T-helper 9 cell (primary cell): ENCODE measurements at places on chromosomes 4 and X.
A peak's percentile ranks its signal among the peaks of the same experiment; 100 is the strongest.

DNA sequence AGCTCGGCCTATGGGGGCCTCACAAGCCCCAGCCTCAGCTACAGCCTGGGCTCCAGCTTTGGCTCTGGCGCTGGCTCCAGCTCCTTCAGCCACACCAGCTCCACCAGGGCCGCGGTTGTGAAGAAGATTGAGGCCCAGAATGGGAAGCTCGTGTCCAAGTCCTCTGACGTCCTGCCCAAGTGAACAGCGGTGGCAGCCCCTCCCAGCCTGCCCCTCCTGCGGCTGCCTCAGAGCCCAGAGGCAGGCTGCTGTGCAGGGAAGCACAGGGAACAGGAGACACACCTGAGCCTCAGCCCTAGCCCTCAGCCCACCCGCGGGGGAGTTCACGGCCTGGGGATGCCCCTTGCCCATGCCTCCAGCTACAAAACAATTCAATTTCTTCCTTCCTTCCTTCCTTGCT lies 75.7 kb upstream of the ZXDA start:
- DNase-seq = no peak

DNA sequence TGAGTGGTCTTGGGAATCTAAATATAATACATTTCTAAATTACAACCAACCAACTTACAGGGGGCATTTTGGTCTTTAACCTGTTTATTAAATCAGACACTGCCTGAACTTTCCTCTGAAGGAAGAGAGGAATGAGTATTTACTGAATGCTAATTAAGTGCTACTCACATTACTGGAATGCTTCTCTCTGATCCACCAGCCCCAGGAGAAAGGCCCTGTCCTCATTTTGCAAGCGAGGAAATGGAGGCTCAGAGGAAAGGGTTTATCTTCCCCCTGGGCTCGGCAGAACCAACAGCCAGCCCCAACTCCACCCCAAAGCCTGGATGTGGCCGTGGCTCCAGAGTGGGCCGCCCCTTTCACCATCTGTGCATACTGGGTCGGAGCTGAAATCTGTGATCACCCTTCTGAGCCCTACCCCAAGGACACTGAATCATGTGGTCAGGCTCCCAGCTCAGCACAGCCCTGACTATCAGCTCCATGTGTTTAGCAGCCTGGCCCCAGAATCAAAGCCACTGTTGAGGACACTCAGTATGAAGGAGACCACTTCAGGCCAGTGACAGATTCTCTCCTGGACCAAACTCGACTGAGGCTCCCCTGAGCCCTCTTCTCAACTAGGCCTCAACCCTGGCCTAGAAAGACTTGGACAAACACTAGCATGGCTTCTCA lies 56.7 kb upstream of the ENPP6 start:
- DNase-seq = no peak

DNA sequence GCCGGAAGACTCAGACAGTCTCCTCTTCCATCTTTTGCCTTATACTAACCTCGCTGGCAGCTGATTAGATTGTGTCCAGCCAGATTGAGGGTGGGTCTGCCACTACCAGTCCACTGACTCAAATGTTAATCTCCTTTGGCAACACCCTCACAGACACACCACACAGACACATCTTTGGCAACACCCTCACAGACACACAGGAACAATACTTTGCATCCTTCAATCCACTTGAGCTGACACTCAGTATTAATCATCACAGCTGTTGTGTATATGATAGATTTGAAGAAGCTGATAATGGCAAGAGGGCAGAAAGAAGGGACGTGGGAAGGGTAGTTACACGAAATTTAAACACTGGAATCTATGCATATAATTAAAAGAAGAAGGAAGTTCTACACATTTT lies 139.5 kb downstream of the ANKRD50 start:
- DNase-seq = no peak

DNA sequence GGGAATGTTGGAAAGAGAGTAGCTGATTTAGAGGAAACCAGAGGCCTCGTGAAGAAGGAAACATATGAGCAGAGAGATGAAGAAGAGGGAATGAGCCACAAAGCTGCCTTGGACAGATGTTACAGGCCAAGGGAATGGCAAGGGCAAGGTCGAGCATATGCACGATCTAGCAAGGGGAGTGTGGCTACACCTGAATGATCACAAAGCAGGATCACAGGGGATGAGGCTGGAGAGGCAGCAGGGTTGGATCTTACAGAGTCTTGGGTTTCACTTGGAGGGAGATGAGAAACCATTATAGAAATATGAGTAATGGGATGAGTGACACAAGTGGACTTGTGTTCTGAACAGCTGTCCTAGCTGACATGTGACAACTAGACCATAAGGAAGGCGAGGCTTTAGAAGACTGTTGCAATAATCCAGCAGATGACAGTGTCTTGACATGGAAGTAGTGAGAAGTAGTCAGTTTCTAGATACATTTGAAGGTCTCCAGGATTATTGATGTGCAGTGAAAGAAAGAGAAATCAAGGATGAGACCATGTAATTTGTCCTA lies 58.7 kb downstream of the RASGEF1B start:
- DNase-seq = no peak

DNA sequence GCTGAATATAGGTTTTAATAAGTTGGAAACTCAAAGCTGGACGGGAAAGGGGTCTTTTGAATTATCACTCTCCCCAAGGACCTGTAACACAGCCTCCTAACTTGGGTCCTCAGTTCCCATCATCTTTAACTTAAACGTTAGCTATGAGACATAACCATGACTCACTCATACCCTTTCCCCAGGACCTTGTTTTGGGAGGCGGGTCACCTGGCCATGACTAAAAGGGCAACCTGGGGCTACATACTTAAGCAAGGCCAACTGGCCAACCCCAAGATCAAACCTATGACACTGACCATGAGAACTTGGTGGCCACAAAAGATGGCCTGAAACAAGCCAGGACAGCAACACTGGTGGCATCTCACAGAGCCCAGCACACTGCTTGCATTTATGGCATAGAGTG lies 89.0 kb downstream of the SH3KBP1 start:
- no peak for DNase-seq

GRCh38 chrX:115499112-115499805 lies 61.7 kb upstream of the PLS3 start:
- DNase-seq = no peak

GRCh38 chr4:8607603-8608481 lies 15.3 kb downstream of the CPZ start:
- DNase-seq = peak; percentile 25

- DNase-seq = no peak
Measured at GRCh38 chrX:48592971-48593370, 4.3 kb upstream of the WDR13 start.

DNA sequence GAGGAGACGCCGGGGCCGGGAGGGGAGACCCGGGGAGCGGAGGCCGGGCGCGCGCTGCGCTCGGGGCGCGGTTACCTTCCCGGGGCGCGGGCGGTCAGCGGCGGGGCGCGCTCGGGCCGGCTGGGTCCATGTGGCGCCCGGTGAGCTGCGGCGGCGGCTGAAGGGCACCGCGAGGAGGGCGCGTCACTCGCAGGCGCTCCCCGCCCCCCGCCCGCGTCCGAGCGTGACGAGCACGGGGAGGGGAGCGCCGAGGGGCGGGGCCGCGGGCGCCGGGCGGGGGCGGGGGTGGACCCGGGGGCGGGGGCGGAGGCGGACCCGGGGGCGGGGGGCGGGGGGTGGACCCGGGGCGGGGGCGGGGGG lies at the start of gene CPLX1:
Gene CPLX1, minus strand, starts transcription at position 159 of the 360 bp plus-strand sequence. CDS start 1,607 bp downstream, outside the sequence.
- DNase-seq = no peak

GRCh38 chrX:23012636-23013035 lies 12.9 kb downstream of the DDX53 start:
- no peak for DNase-seq

DNA sequence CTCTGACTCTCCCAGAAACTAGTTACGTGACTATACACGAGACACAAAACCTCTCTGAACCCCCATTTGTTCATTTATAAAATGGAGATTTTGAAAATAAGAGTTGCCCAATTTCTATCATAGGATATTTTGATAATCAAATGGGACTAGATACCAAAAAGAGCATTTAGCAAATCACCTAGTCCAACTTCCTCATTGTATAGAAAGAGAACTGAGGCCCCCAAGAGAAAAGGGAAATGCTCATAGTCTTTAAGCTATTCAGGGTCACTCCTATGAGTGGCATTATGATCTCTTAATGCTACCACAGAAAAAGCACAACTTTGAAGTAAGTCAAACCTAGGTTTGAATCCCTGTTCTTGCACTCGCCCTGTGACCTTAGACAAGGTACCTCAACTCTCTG lies 62.7 kb downstream of the BMP15 start:
- DNase-seq = no peak

- no peak for DNase-seq
Measured at GRCh38 chrX:110119480-110119879, 116.6 kb downstream of the TMEM164 start.

DNA sequence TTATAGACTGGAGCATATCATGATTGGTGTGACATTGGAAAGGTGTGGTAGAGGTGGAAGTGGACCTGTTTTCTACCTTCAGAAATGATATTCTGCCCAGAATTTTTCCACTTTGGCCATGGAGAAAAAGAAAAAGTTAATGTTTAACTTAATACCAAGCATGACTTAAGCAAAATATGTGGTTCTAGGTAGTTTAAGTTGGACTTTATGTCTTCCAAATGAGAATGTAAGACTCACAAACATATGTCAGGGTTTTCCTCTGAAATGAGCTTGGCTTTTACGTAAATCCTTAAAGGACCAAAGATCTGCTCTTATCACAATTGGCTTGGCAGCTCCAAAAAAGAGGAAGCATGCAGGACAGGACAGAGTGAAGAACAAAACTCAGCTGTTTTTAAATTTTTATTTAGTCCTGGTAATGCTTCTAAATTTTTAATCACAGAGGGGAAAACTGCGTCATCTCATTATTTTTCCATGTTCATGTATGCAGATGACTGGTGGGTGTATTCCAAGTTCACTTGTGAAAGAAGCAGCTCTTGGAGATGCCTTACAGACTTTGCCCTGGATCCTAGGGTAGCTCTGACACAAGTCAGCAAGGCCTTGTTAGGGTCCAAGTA lies 98.2 kb downstream of the ANK2 start:
- DNase-seq = no peak

- DNase-seq = no peak
Measured at GRCh38 chr4:149956678-149957077, 121.6 kb upstream of the DCLK2 start.

DNA sequence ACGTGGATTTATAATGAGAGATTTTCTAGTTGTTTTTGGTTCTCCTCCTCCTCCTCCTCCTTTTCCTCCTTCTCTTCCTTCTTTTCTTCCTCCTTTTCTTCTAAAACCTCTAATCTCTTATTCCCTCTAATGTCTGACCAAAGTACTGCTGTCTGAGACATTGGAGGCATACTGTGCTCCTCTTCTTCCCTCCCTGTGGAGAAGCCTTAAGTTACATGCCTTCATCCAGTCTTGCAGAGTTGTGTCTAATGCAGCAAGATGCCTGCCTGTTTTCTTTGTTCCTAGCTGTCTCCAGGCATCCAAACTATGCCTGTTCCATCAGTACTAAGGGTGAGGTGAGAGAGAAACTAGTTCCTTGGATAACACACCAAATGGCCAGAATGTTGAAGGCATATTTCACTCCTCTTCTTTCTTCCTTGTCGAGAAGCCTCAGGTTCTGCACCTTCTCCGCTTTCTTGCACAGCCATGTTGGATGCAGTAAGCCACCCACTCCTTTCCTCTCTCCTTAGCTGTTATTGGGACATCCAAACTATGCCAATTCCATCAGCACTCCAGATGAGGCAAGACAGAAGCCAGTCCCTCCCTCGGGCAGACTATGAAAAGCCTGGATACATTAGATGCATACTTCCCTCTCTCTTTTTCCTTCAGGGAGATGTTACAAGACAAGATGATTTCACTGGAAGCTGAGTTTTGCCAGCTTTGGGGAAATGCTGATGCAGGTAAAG lies 285.7 kb upstream of the TRAM1L1 start:
- DNase-seq = no peak

DNA sequence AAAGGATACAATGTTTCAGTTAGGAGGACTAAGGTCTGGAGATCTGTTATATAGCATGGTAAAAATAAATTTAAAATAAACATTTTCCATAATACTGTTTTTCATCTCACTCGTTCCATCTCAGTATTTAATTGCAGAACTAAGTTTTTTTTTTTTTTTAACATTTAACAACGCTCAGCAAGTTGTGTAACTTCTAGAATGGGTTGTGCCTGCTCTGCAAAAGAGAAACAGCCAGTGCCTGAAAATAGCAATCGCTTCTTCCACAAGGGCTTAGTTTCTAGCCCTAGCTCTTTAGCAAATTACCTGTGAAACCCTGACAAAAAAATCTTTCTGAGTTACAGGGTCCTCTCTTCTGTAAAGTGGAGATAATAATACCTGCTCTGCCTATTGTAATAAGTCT lies 41.9 kb downstream of the CNGA1 start:
- no peak for DNase-seq

GRCh38 chrX:65528293-65528692 lies 6.3 kb downstream of the LAS1L start:
- no peak for DNase-seq

DNA sequence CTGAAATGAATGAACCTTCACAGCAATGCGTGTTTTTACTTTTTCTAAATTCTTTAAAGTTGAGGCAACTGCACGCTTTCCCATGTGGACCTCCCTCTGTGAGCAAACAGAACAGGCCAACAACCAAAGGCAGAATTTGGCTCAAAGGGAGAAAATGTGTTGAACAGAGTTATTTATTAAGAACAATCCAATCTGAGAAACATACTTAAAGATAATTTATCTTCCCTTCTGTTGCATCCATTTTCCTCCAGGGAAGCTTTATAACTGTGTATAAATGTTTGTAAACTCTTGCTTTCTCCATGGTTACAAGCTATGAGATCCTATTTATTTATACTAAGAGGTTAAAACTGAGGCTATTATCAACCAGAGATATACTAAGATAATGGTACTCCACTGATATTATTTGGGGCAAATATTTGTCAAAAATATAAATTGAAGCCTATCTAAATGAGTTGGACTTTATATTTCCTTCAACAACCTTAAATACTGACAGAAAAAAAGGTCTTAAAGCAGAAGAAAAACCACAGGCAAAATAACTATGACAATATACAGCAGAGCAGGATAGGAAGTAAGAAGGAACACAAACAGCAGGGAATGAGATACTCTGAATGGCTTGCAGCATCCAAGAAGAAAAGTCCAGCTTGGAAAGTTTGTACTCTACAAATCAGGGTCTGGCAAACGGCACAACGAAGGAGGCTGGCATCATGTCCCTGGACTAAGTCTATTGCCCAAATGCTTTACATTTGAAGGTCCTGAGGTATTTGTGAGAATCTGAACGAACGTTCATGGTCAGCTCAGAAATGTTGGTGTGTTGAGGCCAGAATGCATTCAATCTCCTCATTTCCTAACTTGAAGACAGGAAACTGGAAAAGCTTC lies 663.2 kb upstream of the INTU start:
- no peak for DNase-seq

DNA sequence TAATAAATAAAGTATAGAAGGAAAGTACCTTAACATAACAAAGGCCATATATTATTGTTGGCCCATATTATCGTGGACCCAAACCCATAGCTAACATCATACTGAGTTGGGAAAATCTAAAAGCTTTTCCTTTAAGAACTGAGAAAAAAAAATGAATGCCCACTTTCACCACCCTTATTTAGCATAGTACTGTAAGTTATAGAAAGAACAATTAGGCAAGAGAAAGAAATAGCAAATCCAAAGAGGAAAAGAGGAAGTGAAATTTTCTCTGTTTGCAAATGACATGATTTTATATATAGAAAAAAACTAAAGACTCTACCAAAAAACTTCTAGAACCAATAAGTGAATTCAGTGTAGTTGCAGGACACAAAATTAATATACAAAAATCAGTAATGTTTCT lies 1854.6 kb downstream of the PCDH7 start:
- DNase-seq = no peak

GRCh38 chr4:128560754-128561495 lies 248.6 kb upstream of the JADE1 start:
- no peak for DNase-seq
